ENCODE measurements at places on chromosomes 5 and 9.

DNA sequence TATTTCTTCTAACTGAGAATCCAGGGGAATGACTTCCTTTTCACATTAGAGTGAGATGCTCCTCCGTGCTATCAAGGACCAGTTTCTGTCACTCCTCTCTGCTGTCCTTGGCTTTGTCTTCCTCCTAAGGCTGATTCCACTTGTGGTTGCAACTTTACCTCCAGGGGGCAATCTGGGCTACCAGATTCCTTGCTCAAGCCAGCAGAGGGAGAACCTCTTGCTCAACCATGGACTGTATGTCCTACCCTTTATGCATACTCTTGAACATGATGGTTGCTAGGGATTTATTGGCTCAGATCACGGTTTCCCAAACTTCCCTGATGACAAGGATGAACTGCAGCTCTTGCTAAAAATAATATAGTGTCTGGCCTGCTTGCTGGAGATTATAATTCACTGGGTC lies 24.0 kb downstream of the NNT start:
- DNase-seq = no peak

- no peak for DNase-seq
Measured at GRCh38 chr9:125145425-125145824, 2.1 kb upstream of the SCAI start.

- DNase-seq = no peak
Measured at GRCh38 chr9:83401328-83401900, 136.8 kb downstream of the FRMD3 start.

DNA sequence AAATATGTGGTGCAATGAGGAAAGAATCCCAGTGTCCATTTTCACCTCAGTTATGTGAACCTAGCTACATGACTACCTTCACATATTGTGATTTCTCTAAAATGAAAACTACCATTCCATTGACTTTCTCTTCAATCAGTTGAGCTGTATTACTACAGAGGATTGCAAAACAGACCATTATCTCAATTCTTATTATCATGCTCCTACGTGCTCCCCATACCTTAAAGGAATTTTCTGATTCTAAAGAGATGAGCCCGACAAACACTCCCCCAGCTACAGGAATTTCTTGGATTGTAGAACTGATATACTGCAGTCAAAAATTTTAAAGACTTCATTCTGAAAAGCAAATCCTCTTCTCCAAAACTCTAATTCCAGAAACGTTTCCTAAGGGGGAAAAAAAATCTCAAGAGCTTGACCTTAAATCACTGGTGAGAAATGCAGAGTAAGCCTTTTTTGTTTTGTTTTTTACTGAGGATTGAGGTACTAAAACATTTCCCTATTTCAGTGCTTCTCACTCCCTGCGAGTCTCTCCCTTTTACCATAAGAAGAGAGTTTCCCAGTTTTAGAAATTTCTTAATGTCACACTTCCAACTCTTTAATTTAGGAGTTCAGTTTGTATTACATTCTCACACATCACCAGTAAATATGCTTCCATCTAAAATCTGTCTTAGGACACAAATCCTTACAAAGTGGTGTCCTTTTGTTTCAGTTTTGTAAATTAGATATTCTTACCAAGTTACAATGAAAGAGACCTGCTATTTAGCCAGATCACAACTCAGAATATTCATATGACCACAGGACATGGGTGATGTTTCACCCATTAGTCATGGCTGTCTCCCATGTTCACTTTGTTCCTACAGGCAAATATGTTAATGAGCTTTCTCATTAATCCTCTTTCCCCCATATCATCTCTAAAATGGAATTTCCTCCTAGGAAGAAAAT lies 203.8 kb downstream of the TSSK1B start:
- DNase-seq = no peak

DNA sequence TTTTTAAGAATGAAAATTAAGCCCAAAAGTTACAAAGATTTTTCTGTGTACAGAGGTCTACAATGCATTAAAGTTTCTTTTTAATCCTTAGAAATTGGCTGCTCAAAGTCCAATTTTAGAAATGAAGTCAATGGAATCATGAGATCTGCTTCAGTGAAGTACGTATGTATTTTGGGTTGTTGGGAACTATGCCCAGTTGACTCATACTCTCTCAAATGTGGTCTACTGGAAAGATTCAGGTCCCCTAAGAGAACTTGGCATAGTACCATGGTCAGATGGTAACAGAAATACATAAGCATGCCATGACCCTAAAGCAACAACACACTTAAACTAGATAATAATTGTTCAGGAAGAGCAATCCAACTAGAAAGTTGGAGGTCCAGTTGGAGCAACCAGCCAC lies 23.0 kb downstream of the FBLL1 start:
- DNase-seq = peak; percentile 92

DNA sequence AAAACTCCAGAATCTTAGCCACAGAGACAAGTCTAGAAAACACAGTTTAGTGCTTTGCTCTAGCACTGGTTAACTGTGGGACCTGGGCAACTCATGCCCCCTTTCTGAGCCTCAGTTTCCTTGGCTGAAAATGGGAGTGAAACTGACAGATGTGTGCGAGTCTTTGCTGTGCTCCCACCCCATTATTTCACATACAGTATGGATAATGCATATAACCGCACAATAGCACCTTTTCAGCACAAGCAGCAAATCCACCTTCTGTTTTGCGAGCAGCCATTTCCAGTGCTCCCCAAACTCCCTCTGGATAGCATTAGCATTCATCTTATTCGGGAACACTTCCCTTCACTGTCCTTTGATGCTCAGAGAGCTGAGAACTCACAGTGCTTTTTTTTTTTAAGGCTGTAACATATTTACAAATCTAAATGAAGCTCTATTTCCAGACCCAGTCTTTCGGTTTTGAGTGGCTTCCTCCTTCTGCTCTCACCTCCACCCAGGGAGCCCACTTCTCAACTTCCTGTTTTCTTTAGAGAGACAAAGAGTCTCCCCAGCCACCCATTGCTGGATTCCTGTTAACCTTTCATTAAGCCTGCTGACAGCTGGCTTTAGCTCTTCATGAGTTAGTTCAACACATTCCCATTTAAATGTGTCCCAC lies 49.2 kb downstream of the TIMD4 start:
- no peak for DNase-seq

- no peak for DNase-seq
Measured at GRCh38 chr5:127858116-127858784, 155.1 kb downstream of the CCDC192 start.

GRCh38 chr9:116238225-116238624 lies 84.6 kb downstream of the PAPPA start:
- peak; percentile 91 for DNase-seq

DNA sequence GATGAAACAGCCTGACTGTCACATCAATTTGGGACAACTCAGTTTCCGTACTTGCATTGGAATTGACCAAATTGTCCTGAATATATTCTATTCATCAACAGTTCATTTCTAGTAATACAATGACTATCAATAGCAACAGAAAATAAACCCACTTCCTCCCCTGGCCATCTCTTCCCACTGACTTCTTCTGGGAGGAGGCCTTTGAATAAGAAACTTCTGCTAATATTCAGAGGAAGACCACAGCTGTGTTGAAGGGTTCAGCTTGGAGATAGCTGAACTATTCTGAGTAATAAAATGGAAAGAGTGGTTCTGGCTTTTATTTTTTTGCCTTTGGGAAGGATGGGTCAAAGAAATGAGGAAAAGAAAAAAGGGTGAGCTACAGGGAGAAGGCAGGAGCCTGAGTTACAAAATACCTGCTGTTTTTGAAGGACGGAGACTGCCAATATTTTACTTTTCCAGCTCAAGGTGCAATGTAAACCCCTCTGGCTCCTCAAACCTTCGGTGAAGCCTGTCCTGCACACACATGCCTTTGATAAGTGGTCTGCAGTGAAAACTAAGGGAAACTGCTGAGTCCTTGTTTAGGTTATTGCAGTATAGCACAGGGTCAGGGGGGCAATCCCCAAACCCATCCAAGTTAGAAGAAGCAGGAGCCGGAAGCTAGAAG lies 29.9 kb downstream of the FYB1 start:
- DNase-seq = no peak

GRCh38 chr9:91896513-91897121 lies 53.4 kb downstream of the ROR2 start:
- DNase-seq = no peak

- DNase-seq = no peak
Measured at GRCh38 chr5:169303119-169303515, 2.2 kb upstream of the SLIT3 start.

- no peak for DNase-seq
Measured at GRCh38 chr9:16281707-16282106, 588.8 kb downstream of the BNC2 start.

GRCh38 chr5:172477466-172477865 lies 23.1 kb upstream of the SH3PXD2B start:
- no peak for DNase-seq

GRCh38 chr5:150651924-150652671 lies 9.0 kb upstream of the MYOZ3 start:
- DNase-seq = no peak

GRCh38 chr5:22329683-22330082 lies 523.5 kb downstream of the CDH12 start:
- no peak for DNase-seq

DNA sequence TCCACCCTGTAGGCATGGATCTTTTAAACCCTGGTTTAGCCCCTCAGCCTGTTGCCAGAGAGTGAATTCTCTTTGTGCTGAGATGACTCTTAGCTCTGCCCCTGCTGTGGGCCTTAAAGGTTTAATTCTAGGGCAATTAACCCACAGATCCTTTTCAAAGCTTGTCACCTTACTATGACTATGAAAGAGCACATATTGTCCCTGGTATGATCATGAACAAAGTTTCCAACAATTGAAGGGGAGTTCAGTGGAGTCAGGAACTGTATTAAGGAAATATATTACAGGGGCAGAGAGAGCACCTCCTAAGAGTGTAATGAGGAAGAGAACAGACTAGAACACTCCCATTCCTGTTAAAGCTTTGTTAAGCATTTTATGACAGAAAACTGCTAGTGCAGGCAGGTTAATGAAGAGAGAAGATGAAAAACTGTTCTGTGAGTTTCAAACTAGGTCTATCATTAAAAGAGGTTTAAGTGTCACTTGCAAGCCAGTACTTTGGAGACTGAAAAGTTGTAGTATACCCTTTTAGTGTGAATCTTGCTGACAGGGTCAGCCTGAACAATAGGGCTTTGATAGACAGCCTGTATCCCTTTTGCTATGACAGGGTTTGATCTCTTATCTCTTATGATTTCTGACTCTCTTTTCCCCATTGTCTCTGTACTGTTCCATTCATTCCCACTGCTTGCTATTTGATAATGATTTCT lies 104.2 kb upstream of the ELL2 start:
- no peak for DNase-seq

GRCh38 chr5:116365006-116365496 lies 209.6 kb downstream of the SEMA6A start:
- DNase-seq = no peak

DNA sequence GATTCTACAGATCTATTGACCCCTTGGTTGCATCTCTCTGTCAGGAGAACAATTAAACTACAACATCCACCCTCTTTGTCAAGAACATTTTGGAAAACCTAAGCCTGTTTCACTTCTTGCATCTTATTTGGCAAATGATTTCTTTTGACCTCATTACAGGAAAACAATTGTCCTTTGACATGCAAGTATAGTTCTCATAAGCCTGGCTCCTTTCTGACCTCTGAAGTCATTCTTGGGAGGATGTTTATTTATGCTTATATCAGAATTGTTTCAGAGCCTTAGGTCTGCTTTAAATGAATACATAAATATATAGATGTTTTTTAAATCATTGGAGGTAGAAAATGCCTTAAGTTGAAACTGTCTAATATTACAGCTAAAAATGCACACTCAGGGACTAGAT lies 361.3 kb upstream of the PTGER4 start:
- DNase-seq = no peak

DNA sequence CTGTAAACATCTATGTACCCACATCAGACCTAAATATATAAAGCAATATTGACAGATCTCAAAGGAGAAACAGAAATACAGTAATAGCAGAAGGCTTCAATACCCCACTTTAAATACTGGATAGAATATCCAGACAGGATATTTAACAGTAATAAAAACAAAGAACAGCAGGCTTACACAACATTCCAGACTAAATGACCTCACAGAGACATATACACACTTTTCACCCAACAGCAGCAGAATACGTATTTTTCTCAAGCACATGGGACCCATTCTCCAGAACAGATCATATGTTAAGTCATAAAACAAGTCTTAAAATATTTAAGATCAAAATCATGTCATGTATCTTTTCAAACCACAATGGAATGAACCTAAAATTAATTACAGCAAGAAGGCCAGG lies 76.8 kb downstream of the CAMSAP1 start:
- DNase-seq = peak; percentile 14

- DNase-seq = no peak
Measured at GRCh38 chr5:139641116-139642080, 6.8 kb upstream of the CXXC5 start.

DNA sequence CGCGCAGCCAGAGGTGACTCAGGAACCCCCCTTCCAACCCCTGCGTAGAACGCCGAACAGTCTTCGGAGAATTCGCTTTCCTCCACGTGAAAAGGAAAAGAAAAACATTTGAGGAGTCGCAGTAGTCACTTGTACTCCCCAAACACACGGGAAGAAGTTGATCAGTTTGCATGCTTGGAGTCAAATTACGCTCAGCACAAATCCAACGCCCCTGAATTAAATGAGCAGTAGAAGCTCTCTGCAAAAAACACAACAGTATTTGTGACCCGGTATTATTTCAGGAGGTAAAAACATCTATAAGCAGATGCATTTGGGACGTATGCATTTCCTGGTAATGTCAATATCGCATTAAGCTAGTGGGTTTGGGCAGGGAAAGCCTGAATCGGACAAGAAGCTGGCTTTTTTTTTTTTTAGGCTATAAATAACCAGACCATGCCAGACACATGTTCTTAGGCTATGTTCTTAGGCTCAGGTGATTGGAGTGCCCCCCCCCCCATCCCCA lies 854 bp upstream of the ARL15 start:
- no peak for DNase-seq

- DNase-seq = no peak
Measured at GRCh38 chr5:110402562-110402961, 323.9 kb downstream of the TMEM232 start.

- no peak for DNase-seq
Measured at GRCh38 chr9:33165263-33166151, 1.6 kb downstream of the B4GALT1 start.
